Thyroid gland (tissue), 4 donors: ENCODE measurements at places on chromosomes 3 and 15. TPM values are rescaled to one million over a fixed set of nuclear protein-coding genes. Genes with fewer than 3 reads are reported as not detected.

FBXO40 gene
- not detected for total RNA-seq

DNA sequence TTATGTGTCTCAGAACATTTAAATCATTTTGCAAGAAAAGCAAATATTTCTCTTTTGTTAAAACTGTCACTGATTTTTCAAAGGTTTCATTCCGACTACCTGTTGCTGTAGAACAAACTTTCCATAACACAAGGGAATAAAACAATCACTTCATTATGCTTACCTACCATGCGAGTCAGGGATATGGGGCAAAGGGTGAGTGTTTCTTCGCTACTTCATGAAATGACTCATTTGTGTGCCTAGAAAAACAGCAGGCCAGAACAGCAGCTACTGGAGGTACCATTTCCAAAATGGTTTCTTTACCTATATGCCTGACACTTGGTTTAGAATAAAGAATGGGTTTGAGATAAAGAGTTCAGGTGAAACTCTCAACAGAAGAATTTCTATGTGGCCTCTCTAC is 712.5 kb downstream of the PLOD2 start:
- no peak for DNase-seq

SMCO1 gene
- not detected for total RNA-seq

DNA sequence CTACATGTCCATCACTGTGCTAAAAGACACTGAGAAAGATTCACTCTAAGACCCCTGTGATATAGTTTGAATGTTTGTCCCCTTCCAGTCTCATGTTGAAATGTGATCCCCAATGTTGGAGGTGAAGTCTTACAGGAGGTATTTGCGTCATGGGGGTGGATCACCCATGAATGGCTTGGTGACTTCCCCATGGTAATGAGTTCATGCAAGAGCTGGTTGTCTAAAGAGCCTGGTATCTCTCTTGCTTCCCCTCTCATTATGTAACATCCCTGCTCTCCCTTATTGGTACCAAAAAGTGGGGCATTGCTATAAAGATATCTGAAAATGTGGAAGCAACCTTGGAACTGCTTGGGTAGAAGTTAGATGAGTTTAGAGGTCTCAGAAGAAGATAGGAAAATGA is 32.2 kb upstream of the FAM174B start:
- no peak for DNase-seq

DNA sequence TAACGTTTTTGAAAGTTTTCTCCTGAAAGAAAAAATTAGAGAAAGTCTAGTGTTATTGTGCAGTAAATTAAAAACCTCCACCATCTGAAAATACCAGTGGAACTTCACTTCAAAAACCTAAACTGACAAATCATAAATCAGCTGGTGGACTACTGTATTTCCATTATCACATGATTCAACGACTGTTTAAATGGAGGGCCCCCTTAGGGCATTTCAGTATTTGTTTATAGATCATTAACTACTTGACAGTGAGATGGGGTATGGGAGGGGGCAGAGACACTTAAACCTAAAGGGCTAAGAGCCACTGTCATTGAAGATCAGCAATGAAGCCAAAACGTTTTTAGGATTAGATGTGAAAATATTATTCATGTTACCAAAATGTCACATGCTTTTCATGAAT is 8.8 kb upstream of the C15orf61 start:
- no peak for DNase-seq
